ENCODE measurements at places on chromosomes 7 and 10.

DNA sequence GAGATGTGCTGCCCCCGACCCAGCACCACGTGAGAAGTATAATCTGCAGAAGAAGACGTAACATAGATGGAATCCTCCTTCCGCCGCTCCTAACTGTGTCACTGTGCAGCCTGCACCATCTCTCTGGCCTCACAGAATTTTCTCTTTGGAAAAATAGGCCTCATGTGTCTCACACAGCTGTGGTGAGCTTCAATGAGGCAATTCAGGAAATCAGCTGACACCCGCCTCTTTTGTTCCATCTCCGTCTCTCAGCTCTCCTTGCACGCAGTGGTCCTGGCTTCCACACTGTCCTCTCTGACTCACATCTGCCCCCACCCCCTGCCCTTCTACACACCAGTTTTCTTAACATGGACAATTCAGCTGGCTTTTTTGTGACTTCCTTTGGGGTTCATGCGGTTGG lies 7.2 kb downstream of the C10orf90 start:
- no peak for DNase-seq

GRCh38 chr10:6840201-6840691 lies 260.2 kb upstream of the PRKCQ start:
- peak; percentile 2 for DNase-seq

GRCh38 chr10:100383251-100383650 lies 36.2 kb downstream of the SCD start:
- no peak for DNase-seq

GRCh38 chr7:114856625-114857024 lies 65.3 kb upstream of the MDFIC start:
- DNase-seq: peak; percentile 43

DNA sequence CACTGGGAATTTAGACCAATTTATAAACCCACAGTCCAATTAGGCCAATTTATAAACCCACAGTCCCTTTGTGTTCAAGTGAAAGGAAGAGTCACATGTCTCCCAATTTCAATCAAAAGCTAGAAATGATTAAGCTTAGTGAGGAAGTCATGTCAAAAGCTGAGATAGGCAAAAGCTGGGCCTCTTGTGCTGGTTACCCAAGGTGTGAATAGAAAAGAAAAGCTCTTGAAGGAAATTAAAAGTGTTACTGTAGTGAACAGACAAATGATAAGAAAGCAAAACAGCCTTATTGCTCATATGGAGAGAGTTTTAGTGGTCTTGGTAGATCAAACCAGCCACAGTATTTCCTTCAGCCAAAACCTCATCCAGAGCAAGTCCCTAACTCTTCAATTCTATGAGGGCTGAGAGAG lies 245.0 kb downstream of the HDAC9 start:
- DNase-seq: no peak

GRCh38 chr10:21475393-21475792 lies 50.1 kb downstream of the SKIDA1 start:
- DNase-seq: no peak

DNA sequence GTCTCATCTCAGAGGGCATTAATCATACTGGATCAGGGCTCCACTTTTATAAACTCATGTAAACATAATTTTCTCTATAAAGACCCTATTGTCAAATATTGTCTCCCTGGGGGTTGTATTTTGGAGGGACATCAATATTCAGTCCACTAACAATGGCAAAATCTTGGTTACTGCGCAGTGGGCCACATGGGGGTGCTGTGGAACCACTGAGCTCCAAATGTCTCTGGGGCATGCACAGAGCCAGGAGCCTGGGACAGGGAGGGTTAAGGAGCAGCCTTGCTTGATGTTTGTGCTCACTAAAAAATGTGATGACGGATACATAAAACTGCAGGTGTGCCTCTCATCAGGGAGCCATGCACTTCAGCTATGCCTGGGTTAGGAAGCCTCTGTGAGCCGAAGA lies 62.1 kb upstream of the PRSS58 start:
- DNase-seq: no peak

DNA sequence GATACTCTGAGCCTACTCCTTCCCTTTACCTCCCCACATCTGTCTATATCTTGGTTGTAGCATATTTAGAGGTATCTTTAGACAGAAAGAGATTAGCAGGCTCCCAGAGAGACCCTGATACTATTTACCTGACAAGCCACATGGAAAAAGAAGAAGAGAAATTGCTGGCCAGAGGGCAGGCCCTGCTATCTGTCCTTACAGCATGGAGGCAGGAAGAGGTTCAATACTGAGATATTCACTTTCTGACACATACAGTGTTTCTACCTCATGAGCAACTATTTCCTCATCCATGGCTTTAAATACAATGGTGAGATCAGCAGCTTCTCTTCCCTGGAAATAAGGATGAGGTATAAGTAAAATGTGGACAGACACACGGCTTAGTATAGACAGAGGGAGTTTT lies 33.9 kb upstream of the TSPAN13 start:
- no peak for DNase-seq

DNA sequence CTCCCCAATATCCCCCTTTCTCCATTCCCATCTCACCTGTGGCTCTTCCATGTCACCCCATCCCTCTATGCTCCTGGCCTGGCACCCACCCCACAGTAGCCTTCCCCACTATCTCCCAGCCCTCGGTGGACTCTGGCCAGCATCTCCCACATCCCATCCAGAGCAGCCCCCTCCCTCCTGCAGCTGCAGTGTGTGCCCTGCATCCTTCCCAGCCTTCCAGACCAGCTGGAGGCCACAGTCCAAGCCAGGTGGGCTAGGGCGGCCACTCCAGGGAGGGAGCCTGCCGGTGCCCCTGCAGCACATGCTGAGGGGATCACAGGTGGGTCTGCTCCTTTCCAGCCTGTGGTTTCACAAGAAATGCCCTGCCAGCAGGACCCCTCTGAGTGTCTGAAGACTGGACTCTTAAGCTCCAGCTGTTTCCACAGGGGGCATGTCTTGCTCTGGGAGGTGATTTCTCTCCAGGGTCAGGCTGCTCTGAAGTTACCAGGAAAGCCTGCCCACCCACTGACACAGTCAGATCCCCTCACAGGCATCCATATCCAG lies 90.9 kb upstream of the PPIF start:
- DNase-seq: no peak

DNA sequence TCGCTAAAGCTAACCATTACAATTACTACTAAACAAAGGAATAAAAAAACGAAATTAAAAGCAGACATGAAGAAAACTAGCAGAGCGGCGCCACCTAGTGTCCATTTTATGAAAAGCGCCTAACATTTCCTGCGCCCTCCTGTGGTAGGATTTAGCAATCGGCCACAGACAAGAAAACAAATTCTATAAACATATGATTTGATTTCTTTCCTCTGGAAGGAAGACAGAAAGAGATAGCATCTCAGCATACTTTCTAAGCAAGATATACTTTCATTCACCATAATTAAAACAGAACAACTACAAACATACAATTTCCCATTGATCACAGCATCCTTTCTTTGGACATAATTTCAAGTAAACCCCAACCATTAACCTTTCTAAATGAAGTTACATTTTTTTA lies 337.7 kb upstream of the NPVF start:
- peak; percentile 38 for DNase-seq

Data from mammary epithelial cell (primary cell).